ENCODE measurements at places on chromosomes 3 and 15.

- DNase-seq = peak; percentile 37
Observed at GRCh38 chr15:79094611-79095021, 4.0 kb upstream of the RASGRF1 start.

DNA sequence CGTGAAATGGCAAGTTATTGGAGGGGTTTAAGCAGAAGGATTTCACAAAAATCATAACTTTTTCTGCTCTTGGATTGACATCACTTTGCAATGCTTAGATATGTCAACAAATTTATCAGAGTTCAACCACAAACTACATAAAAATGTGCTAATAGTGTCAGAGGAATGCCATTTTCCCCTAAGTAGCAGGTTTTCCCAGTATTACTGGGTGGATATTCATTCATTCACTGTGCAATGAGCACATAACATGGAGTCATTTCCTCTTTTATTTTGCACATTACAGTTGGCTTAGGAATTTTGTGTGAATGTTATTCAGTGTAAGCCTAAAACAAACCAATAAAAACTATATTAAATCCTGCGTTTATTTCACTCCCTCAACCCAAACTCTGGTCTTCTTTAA is 537.3 kb upstream of the MCTP2 start:
- DNase-seq = no peak

DNA sequence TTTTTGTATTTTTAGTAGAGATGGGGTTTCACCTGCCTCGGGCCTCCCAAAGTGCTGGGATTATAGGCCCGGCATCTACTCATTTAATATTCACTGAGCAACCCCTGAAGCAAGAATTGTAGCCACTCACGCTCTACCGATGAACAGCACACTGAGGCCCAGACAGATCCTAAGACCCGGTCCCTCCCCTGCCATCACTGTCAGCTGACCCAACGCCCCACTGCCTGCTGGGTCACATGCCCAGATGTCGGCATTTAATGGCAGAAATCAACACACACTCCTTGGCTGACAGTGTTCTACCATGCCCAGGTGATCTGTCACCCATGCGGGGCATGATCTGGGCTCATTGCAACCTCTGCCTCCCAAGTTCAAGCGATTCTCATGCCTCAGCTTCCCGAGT is 3.2 kb upstream of the TMEM89 start:
- DNase-seq = no peak

- no peak for DNase-seq
Observed at GRCh38 chr15:58454950-58455401, 23.2 kb downstream of the LIPC start.

DNA sequence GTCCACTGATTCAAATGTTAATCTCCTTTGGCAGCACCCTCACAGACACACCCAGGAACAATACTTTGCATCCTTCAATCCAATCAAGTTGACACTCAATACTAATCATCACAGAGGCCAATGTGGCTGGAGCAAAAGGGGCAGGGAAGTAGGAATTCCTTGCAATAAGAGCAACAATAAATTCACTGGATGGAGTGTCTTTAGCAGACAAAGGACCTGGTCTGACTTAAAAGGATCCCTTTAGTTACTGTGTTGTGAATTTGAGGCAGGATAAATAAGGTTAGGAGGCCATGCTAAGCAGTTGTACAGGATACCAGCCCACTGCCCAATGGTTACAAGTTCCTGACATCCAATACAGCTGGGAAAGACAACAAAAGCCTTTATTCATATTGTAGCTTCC is 12.3 kb upstream of the GFM1 start:
- DNase-seq = no peak

DNA sequence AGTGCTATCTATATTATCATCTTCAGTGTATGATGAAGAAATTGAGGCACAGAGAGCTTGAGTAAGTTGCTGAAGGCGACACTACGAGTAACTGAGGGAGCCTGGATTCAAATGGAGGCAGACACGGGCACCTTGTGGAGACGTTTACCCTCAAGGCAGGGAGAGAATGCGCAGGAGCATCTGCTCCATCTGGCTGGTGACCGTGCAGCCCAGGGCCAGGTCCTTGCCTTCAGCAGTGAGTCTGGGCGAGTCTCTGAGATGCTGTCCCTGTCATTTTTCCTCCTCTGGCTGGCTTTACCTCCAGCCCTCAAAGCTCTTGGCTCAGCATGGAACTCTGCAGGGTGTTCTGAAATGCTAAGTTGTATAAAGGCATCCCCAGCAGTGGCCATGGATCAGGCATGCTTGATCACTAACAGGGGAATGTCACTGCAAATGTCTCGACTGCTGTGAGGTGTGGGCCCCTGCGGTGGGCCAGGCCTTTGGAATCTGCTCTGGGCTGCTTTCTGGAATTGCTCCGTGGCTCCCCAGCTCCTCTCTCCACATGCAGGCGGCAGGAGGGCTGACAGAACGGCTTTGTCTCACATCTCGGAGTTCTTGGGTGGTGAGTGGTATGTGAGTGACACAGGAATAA is 19.7 kb downstream of the SPSB4 start:
- peak; percentile 94 for DNase-seq

DNA sequence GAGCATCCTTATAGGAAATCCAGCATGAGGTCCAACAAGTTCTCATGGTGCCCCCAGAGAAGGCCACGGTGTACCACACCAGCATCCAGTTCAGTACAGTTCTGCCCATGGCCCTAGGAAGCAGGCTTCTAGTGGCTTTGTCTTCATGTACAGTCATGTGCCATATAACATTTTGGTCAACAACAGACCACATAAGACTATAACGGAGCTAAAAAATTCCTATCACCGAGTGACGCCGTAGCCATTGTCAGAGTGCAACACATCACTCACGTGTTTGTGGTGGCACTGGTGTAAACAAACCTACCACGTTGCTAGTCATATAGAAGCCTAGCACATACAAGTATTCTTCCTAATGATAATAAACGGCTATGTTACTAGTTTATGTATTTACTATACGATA is 209.0 kb downstream of the ARRDC4 start:
- DNase-seq = no peak

- DNase-seq = no peak
Observed at GRCh38 chr15:71658827-71659729, 151.3 kb upstream of the NR2E3 start.

DNA sequence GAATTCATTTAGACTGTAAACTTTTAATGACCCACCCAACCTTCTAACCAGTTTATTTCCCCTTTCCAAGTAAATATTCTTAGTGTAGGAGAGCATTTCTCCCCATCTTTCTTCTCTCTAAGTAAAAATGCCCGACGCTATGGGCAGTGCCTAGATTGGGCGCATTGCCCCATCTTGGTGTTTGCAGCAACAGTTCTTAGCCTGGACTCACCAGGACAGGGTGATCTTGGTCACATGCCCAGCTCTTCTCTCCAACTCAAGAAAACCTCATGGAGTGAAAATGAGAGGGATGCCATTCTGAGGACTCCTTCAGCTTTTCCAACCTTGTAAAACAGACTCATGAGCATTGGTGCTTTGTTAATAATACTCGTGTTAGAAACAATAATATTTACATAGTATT is 76.7 kb downstream of the GHSR start:
- DNase-seq = no peak

DNA sequence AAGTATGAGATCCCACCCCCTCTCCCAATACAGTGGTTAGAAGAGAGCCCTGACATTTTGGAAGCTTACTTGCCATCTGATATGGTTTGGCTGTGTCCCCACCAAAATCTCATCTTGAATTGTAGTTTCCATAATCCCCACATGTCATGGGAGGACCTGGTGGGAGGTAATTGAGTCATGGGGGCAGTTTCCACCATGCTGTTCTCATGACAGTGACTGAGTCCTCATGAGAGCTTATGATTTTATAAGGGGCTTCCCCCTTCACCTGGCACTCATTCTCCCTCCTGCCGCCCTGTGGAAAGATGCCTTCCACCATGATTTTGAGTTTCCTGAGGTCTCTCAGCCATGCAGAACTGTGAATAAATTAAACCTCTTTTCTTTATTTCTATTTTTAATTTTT is 28.8 kb upstream of the HES1 start:
- no peak for DNase-seq

All from islet precursor cell (in vitro differentiated cells).